Midbrain (tissue), 1 donor: ENCODE measurements at places on chromosomes 6 and 20.
A peak's percentile ranks its signal among the peaks of the same experiment; 100 is the strongest.

DNA sequence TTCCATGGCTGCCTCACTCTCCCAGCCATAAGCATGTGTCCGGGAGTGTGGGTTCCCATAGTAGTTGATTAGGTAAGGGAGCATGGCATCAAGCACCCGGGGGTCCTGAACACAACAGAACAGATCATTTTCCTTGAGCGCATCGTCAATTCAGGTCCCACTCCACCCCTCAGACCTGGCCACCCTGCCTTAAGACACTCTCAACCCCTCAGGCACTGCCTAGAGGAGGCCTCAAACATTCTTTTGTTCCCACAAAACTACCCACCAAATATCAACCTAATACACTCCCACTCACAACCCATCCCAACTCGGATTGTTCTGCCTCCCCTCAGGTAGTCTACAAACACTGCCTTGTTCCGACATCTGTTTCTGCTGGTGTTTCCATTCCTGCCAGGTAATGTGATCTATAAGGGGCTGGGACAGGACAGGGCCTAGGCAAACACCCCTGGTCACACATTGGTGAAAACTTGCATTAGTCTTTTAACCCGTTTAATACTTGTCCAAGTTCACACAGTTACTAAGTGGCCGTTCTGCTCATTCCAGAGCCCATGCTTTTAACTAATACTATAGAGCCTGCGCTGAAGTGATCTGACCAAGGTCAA is 1.4 kb downstream of the NFS1 start:
- DNase-seq: no peak

- DNase-seq: no peak
These were observed 51.2 kb downstream of the BMP6 start for GRCh38 chr6:7777074-7777473.

DNA sequence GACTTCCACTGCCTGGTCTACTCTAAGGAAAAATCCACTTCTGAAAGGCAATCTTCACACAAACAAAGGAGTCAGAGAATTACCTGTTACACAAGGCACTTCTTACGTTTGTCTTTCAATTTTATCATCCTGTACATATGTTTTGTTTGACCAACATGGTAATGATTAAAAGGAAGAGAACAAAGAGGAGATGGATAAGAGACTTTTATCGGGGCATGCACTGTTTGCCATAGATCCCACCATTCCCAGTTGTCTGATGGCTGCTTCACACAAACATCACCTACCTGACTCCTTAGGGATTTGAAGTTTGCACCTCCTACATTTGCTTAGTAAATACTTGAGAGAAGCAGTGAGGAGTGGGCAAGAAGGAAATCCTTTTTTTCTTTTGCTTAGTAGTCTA is 87.1 kb downstream of the BFSP1 start:
- no peak for DNase-seq

DNA sequence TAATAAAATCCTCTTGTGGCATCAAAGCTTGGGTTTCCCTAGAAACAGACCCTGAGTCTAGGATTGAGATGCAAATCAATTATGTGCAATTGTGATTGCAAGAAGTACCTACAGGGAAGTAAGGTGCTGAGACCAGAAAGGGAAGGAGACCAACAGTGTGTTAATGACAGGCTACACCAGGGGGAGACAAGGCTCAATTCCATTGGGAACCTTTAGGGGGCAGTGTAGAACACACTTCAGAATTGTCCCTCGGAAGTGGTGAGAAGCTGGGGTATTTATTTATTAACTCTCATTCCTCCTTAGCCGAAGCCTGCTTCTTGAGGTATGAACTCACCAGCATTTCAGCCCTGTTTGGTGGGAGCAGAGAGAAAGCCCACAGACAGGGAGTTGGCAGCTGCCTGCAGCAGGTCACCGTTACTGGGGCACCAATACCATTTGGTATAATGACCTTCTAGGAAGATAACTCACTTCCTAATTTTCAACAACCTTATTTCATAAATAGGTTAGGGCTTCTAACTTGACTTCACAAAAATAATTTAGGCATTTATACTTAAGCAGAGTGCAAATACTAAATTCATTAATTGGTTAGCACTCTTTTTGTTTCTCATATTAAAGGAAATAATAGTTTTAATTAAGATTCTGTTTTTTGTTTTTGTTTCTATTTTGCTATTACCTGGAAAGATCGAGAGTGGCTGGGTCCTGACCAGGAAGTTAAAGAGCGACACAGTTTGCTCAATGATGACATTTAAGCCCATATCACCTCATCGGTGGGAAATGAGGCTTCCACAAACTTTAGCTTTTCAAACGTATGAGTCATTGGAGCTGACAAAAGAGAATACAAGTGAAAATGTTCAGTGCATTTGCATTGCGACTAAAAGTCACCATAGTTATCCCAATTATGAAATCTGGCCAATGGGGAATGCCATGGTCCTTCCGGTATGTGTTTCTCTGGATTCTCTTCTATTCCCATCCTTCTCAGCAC is 94.8 kb downstream of the BTBD3 start:
- peak; percentile 73 for DNase-seq

DNA sequence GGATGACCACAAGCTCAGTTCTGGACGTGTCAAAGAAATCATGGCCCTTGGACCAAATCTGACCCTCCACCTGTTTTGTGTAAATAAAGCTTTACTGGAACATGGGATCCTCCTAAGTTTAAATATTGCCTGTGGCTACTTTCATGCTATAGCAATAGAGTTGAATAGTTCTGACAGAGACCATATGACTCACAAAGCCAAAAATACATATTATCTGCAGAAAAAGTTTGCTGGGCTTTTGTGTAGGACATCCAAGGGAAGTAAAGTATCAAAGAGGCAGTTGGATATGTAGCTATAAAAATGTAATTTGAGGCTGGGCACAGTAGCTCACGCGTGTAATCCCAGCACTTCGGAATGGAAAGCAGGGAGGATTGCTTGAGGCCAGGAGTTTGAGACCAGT is 78.9 kb downstream of the TOX2 start:
- DNase-seq: no peak

DNA sequence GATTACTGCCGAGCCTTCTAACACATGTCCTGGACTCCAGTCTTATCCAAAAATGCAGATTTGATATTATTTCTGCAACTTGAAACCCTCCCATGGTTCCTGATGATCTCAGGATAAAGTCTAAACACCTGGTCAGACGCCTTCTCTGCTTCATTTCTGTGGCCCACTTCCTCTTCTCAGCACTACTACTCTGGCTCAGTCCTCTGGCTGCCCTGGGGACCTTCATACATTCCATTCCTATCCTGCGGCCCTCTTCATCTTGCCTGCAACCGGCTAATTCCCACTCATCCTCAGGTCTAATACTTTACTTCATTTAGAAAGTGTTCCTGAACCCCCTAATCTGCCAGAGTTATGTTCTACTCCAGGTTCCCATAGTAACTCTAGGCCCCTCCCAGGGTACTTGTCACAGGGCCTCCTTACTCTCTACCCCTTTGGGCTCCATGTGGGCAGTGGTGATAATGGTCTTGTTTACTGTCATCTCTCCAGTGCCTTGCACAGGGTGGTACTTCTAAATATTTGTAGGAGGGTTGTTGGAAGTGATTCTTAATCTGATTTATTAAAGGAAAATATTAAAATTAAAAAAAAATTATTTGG is 18.9 kb downstream of the MAN1A1 start:
- no peak for DNase-seq

DNA sequence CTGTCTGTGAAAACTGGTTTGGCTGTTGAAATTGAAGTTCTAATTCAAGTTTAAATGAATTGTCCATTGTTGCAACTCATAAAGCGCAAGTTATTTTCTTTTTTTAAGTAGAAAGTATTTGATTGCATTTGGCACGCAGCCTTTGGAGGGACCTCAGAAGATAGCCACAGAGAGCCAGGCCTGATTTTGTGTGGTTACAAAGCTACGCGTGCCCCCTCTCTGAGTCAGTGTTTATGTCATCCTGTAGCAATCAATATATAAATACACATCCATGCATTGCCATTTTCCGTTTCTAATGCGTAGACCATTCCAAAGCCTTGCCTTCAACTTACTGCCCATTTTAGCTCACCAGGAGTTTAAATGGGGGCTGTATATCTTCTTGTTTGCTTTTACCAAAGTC is 173.2 kb downstream of the TMEM242 start:
- no peak for DNase-seq

DNA sequence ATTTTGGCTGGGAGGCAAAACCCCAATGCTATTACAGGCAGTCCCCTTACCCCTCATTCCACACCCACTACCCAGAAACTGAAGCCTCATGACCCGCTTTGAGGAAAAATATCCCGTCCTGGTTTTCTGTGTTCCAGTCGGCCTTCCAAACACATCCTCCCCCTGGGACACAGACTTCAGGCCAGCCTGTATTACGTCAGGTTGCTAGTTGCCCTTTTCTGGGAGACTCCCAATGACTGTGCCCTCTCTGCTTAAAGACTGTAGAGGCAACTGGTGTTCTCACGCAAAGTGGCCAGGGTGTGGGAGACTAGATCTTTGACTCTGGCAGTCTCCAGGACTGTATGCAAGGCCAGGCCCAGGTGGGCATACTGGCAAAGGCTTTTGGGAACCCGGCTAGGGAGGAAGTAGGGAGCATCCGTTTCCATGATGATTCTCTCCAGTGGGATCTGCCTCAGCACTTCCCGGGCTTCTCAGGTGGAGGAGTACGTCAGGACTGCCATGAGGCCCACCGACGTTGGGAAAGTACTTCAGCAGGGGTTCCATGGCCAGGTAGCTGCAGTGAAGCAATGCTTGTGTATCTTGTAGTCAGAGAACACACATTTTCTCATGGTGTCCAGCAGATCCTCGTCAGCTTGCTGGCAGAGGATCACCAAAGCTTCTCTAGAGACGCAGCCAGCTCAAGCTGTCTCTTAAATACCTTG is 34.9 kb downstream of the DYNLT1 start:
- DNase-seq: no peak

- DNase-seq: no peak
These were observed 37.5 kb downstream of the SRC start for GRCh38 chr20:37383229-37383989.

- DNase-seq: peak; percentile 40
These were observed at the start of gene FOXC1 for GRCh38 chr6:1609648-1610496. Gene FOXC1, plus strand, starts transcription at chr6:1609915. Its CDS starts 531 bp downstream, at chr6:1610446.

DNA sequence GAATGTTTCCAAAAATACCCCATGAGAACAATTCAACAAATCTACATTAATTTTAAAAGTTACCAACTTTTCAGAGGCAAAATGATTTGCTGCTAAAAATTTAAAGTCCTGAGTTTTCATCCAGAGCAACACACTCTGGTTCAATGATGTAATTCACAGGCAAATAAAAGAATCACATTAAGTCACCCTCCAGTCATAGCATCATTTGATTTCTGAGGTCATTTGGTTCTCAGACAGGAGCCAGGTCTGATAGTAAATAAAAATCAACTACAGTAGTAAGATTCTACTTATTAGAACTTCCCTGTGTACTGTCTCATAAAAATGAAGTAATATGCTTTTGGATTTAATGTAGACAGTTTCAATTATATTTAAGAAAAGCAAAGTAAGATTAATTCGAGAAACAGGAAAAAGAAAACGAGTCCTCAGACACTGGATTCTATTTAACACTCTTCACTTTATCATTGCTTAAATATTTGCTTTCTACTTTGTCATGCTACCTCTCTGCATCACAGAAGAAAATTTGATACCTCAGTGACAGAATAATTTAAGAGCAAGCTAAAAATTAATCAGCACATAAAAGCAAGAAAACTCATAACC is 25.8 kb downstream of the MAP7 start:
- DNase-seq: peak; percentile 56

DNA sequence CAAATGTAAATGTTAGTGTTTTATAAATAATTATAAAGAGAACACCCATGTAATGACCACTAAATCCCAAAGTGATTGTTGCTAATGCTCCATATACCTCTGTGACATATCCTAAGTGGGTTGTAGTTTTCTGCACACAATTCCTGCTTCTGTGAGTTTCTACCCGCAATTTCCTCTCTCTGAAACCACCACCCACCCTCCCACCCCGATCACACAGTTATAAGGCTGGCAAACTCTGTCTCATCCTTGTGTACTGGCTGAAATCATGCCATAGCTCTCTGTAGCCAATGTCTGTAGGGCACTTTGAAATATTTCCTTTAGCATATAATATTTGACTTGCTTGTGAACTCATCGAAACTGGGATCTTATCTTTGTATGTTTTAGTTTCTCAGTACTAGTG is 236.6 kb downstream of the PLCB1 start:
- no peak for DNase-seq
